ENCODE measurements at places on chromosomes 6 and 20.

GRCh38 chr20:15561707-15562404 is 1011.4 kb downstream of the KIF16B start:
- DNase-seq = no peak
- H3K27me3 ChIP-seq = no peaks in the 10 kb centered on the region
- H3K36me3 ChIP-seq = no peaks in the 10 kb centered on the region
- H3K4me3 ChIP-seq = no peak overlapping the region

- H3K27ac ChIP-seq = no peak overlapping the region
- no peak overlapping the region for H3K4me3 ChIP-seq
- peaks cover 15% of the 10 kb centered on the region for H3K36me3 ChIP-seq
- no peak for DNase-seq
- H3K4me1 ChIP-seq = no peaks in the 10 kb centered on the region
- H3K27me3 ChIP-seq = no peaks in the 10 kb centered on the region
Measured at GRCh38 chr6:57048577-57048976, 2.1 kb downstream of the KIAA1586 start.

GRCh38 chr6:117072134-117072533 is 193.2 kb upstream of the VGLL2 start:
- H3K36me3 ChIP-seq = no peaks in the 10 kb centered on the region
- no peak overlapping the region for H3K4me3 ChIP-seq
- H3K27me3 ChIP-seq = no peaks in the 10 kb centered on the region
- H3K4me1 ChIP-seq = no peaks in the 10 kb centered on the region

DNA sequence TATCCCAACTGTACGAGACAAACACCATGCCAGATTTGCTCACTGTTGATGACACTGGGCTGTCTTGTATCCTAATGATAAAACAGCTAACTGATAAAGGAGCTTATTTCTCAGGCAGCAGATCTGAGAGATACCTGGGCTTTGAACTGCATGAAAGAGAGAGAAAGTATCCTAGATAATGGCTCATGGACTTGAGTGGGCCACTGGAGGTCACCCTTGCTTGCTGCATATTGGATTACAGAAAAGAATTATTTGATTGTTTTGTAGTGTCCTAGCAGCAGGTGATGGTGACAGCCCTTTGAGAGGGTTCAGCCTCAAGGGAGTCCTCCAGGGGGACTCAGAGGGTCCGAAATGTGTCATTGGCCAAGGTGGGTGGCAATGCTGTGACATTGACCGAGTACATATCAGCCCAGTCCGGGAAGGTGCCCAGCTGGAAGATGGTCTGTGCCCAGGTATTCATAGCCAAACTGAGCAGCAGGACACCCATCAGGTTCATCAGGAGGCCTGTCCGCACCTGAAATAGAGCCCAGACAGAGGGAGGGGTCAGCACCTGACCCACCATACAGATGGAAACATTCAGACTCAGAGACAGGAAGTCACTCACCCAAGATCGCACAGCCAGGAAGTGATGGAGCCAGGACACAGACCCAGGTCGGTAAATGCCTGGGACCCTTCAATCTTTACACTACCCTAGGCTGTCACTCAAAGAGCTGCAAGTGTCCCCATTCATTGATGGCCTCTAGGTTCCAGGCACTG is 9.4 kb upstream of the OCSTAMP start:
- no peak overlapping the region for H3K4me3 ChIP-seq
- H3K27ac ChIP-seq = no peak overlapping the region
- H3K27me3 ChIP-seq = no peaks in the 10 kb centered on the region
- no peak for DNase-seq
- no peaks in the 10 kb centered on the region for H3K36me3 ChIP-seq

GRCh38 chr6:5670811-5671561 is 335.7 kb downstream of the NRN1 start:
- no peak for DNase-seq
- H3K27ac ChIP-seq = no peak overlapping the region
- no peaks in the 10 kb centered on the region for H3K4me1 ChIP-seq
- H3K36me3 ChIP-seq = no peaks in the 10 kb centered on the region
- H3K27me3 ChIP-seq = no peaks in the 10 kb centered on the region
- no peak overlapping the region for H3K4me3 ChIP-seq

DNA sequence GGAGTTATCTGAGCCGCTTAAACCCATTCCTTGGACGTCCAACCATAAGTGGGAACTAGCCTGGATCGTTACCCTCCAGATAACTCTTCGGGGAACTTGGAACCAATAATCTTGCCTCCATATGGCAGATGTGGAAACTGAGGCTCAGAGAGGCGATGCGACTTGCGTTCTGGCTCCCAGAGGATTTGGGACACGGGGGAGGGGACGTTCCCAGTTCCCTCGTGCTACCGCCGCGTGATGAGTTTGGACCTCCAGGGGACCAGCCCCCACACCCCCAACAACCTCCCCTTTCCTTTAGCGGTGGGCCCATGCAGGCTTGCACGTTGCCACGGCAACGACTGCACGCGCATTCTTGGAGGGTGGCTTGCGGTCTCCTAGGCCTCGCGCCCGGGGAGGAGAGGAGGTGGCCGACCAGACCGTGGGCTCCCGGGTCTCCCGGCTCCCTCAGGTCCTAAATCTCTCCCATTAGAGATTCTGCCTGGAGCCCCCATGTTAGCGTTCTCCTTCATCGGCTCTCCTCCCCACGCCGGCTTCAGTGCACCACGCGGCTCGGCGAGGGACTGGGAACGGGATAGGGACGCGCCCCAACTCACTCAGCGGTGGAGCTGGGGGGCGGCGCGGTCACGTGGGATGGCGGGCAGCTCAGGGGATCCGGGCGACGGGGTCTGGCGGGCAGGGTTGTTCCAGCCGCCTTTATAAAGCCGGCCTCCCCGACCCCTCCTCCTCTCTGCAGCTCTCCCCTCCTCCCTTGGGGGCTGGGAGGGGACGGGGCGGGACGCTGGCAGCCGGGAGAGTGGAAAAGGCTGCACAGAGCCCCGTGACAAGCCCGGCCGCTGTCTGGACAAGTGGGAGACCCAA is at the start of gene PLTP:
PLTP (minus strand) TSS at position 670 of the 858 bp plus-strand sequence. CDS start 703 bp downstream, outside the sequence.
- H3K27me3 ChIP-seq = no peaks in the 10 kb centered on the region
- DNase-seq = peak; percentile 77
- H3K36me3 ChIP-seq = no peaks in the 10 kb centered on the region
- H3K4me3 ChIP-seq = peak within 1 kb of the TSS; percentile 20

DNA sequence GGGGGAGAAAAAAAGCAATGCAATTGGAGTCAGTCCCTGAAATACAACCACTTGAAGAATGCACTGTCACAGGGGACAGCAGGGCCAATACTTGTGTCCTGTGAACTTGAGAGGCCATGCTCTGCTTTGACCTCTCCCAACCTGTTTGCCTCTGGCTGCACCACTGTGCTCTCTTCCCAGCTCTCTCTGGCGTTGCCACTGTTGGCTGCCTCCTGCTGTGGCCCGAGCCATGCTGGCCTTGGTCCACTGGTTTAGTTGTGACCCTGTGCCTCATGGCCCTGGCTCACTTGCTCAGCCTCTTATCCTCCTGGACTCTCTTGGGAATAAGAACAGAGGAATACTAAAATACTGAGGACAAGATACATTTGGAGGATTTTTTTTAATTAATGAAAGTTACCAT is 14.5 kb upstream of the FBXO30 start:
- no peaks in the 10 kb centered on the region for H3K36me3 ChIP-seq
- DNase-seq = peak; percentile 83
- H3K27me3 ChIP-seq = no peaks in the 10 kb centered on the region
- H3K27ac ChIP-seq = no peak overlapping the region
- H3K4me1 ChIP-seq = no peaks in the 10 kb centered on the region

DNA sequence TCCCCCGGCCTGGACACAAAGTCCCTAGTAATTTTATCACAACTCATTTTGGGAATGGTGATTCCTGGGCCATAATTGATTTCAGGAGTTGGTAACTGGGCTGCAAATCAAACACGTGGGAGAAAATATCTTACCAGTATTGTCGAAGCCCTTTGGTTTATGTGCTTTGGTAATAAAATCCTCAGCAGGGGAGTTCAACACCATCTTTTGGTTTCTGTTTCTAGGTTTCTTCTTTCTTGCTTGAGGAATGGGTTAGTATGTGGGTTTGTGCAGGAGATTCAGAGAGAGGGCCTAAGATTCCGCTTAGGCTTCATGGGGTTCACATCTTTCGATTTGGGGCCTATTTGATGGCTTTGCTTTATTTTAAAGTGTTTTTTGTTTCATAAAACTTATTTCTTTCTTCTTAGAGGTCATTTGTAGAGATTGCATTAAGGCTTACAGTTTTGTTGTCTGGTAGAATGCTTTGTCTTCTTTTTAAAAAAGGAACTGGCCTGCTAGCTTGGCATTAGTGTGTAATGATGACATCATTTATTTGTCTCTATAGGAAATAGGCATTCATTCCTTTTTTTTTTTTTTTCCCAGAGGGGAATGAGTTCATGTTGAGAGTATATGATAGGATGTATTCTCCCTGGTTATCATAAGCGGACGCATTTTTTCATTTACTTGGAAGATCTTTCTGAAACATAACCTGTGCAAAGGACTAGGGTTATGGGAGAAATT is 45.8 kb downstream of the CYP24A1 start:
- no peak overlapping the region for H3K27ac ChIP-seq
- no peaks in the 10 kb centered on the region for H3K36me3 ChIP-seq
- H3K4me3 ChIP-seq = no peak overlapping the region
- H3K27me3 ChIP-seq = no peaks in the 10 kb centered on the region
- DNase-seq = no peak

- H3K4me1 ChIP-seq = peaks cover 38% of the 10 kb centered on the region
- no peak for DNase-seq
- H3K27me3 ChIP-seq = no peaks in the 10 kb centered on the region
- peak overlapping the region; percentile 62 for H3K27ac ChIP-seq
Measured at GRCh38 chr6:125942672-125943527, 13.7 kb upstream of the HINT3 start.

GRCh38 chr6:53967415-53967814 is 143.8 kb upstream of the MLIP start:
- no peaks in the 10 kb centered on the region for H3K36me3 ChIP-seq
- DNase-seq = no peak
- no peak overlapping the region for H3K27ac ChIP-seq
- no peaks in the 10 kb centered on the region for H3K27me3 ChIP-seq
- H3K4me3 ChIP-seq = no peak overlapping the region
- no peaks in the 10 kb centered on the region for H3K4me1 ChIP-seq

DNA sequence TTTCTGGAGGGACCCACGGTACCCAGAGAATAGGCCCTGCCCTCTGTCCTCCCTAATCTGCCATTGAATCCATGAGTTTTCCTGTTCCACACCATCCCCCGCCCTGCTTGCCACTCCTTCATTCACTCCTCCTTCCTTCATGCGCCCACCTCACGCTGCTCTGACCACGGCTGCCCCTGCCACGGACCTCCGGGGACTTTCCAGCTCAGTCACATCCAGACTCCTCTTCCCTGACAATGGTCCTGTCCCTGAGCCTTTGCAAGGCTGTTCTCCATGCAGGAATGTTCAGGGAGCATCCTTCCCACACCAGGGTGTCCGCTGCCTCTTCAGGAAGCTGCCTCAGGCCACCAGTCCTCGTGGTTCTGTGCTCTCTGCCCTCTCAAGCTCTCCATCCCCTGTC is 25.9 kb downstream of the GLP1R start:
- DNase-seq = no peak
- H3K27me3 ChIP-seq = no peaks in the 10 kb centered on the region
- H3K36me3 ChIP-seq = no peaks in the 10 kb centered on the region
- no peak overlapping the region for H3K4me3 ChIP-seq

DNA sequence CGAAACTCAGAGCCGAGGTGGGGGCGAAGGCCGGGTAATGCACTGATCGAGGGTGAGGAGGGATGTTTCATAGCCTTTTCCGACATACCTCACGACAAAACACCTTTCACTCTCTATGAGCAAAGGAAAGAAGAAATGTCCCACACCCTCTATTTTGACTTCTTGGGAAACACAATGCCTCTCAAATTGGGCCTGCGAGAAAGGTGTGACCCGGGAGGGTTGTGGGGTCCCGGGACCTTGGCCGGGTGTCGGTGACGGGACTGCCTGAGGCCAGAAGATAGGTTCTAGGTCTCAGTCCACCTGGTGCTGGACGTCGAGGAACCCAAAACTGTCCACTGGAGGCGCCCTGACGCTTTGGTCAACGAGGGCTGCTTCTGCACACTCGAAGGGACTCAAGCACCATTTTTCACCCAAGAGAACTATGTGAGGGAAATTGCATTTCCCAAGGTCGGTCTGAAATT is 41.1 kb upstream of the OSTM1 start:
- peak overlapping the region; percentile 47 for H3K4me3 ChIP-seq
- H3K36me3 ChIP-seq = no peaks in the 10 kb centered on the region
- peaks cover 13% of the 10 kb centered on the region for H3K27me3 ChIP-seq
- no peaks in the 10 kb centered on the region for H3K4me1 ChIP-seq
- H3K27ac ChIP-seq = no peak overlapping the region

All from right lobe of liver (tissue), 6 donors.